ENCODE measurements at places on chromosomes 12 and 14.
A peak's percentile ranks its signal among the peaks of the same experiment; 100 is the strongest.

GRCh38 chr12:108798551-108799221 lies 58.7 kb downstream of the SSH1 start:
- no peak for DNase-seq

DNA sequence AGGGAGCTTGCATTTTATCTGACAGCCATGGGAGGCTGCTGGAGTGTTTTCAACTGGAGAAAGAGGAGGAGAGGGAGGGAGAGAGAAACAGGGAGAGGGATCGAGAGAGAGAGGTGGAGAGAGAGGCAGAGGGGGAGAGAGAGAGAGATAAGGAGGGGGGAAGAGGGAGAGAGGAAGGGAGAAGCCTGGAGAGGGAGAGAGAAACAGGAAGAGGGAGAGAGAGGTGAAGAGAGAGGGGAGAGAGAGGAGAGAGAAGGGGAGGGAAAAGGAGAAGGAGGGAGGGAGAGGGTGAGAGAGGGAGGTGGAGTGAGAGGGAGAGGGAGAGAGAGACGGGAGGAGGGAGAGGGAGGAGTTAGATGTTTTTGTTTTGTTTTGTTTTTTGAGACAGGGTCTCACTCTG lies 45.6 kb downstream of the DNAH10 start:
- no peak for DNase-seq

GRCh38 chr12:10672231-10672868 lies 1.5 kb downstream of the STYK1 start:
- no peak for DNase-seq

- DNase-seq: no peak
These were observed 46.6 kb downstream of the ATF7 start for GRCh38 chr12:53579545-53579955.

DNA sequence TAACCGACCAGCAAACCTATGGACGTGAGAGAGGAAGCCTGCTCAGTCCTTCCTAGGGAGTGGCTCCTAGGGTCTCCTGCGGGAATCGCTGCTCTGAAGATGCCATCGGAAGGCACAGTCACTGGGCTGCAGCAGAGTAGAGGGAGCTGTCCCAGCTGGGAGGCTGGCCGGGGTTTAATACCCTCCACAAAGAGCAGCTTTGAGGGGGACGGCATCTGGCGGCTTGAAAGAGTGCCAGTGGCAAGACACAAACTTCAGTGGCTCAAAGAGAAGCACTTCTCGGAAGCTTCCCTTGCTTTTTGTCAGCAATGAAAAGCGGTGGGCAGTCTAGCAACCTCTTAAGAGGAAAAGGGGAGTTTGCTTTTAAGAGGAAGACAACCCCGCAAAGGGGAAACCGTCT lies 114.6 kb downstream of the TMEM132C start:
- DNase-seq: peak; percentile 56

- DNase-seq: no peak
These were observed 3.1 kb downstream of the FUT8 start for GRCh38 chr14:65415613-65416012.

GRCh38 chr12:107379852-107380567 lies 286.7 kb upstream of the CRY1 start:
- DNase-seq: no peak

DNA sequence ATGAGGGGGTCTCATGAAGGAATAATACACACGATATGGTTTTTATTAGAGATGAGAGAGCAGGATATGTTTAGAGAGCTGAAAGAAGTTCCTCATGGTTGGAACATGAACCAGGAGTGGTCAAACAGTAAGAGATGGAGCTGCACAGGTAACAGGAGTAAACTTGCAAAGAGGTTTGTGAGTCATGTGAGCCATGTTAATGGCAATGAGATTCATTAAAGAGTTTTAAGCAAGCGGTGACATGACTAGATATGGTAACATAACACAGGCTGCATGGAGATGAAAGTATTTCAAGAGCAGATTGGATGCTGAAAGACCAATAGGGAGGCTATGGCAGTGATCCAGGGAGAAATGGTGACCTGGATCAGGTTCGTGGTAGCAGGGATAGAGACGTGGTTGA lies 62.6 kb upstream of the SSTR1 start:
- DNase-seq: no peak

- no peak for DNase-seq
These were observed 41.2 kb upstream of the TMED10 start for GRCh38 chr14:75217508-75218206.

GRCh38 chr14:56844406-56845002 lies 34.2 kb upstream of the OTX2 start:
- peak; percentile 49 for DNase-seq

DNA sequence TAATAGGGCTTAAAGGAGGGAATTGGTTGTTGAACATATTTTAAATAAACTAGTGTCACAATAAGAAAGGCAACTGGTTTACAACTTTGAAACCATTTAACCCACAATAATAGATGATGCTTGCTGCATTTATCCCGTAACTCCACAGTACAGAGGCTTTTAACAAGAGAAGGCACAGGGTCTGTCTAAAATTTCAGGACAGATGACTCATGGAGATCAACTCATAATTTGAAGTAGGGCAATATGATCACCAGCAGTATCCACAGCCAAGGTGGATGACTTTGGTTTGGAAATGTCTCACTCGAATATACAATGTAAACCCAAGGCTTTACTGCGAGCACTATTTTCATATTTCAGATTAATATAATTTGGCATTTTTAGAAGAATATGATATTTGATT lies 340.2 kb downstream of the LRIG3 start:
- DNase-seq: no peak

- DNase-seq: no peak
These were observed 1.2 kb upstream of the WDR20 start for GRCh38 chr14:102138535-102138934.

- DNase-seq: peak; percentile 74
These were observed 17.2 kb downstream of the REM2 start for GRCh38 chr14:22900081-22900799.

- DNase-seq: no peak
These were observed 208.1 kb upstream of the NEDD1 start for GRCh38 chr12:96698965-96699364.

- no peak for DNase-seq
These were observed 50.2 kb downstream of the KCNK13 start for GRCh38 chr14:90111895-90112534.

DNA sequence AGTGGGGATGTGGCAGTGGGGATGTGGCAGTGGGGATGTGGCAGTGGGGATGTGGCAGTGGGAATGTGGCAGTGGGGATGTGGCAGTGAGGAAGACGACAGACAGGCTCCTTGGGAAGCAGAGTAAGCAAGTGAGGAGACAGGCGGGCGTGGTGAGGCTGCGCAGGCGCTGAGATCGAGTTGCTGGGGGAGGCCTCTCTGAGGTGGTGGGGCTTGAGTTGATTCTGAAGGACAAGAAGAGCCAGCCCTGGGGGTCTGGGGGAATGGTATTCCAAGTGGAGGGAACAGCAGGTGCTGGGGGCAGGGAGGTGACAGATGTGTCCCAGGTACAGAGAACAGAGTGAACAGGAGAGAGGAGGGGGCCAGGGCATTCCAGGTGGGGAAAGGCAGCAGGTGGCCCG lies 33.8 kb upstream of the TSPAN9 start:
- no peak for DNase-seq

- DNase-seq: no peak
These were observed 95.0 kb upstream of the MON2 start for GRCh38 chr12:62371661-62372060.

- DNase-seq: no peak
These were observed 47.4 kb upstream of the DICER1 start for GRCh38 chr14:95204705-95205104.

- no peak for DNase-seq
These were observed 496.8 kb downstream of the EGLN3 start for GRCh38 chr14:33454022-33454595.

GRCh38 chr12:93176165-93176564 lies 201.6 kb upstream of the NUDT4 start:
- no peak for DNase-seq

- DNase-seq: no peak
These were observed 5.4 kb upstream of the LPAR5 start for GRCh38 chr12:6641131-6641530.

- peak; percentile 4 for DNase-seq
These were observed 1202.3 kb downstream of the GALC start for GRCh38 chr14:86790408-86791364.

- no peak for DNase-seq
These were observed 981 bp downstream of the FLVCR2 start for GRCh38 chr14:75579338-75579864.

DNA sequence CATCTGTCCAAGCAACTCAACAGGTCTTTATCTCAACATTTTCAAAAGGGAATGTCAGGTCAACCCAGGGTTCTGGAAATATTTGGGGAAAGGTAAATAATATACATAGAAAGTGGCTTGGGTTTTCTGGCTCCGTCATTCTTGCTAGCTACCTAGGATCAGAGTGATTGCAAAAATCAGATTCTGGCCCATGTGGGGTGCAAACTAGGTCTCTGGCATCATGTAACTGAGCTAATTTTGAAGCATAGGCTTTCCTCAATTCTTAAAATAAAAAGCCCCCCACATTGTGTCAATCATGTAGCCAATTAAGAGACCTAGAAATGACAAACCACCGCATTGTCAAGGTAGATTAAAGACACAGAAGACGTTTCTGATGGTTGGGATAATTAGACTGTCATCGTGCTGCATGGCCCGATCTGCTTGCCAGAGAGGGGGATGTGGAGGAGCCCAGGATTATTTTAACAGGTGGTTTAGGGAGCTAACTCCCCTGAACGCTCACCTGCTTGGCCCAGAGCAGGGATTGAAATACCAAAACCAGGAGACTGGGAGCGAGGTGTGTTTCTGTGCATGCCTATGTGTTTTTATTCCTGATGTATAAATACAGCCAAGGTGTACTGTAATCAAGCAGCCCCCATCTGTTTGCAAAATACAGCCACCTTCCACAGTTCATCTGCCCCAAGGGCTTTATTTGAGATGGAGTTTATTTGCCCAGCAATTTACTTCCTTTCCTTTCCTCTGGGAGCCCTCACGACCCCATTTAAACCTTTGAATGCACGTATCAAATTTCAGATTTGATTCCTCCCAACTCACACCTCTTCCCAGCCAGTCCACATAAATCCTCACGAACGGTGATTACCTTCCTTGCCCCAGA lies 189.5 kb downstream of the TTC8 start:
- no peak for DNase-seq

DNA sequence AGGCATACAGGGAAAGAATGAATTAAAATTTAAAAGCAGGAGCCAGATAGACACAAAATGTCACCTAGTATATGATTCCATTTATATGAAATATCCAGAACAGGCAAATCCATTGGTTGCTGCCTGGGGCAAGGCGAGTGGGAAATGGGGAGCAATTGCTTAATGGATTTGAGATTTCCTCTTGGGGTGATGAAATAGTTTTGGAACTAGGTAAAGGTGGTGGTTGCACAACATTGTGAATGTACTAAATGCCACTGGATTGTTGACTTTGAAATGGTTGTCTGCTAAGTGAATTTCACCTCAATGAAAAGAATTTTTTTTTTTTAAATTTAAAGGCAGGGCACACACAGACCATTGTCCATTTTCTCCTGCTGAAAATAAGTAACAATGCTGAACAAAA lies 61.9 kb downstream of the ABCC9 start:
- no peak for DNase-seq

- DNase-seq: no peak
These were observed 54.0 kb downstream of the SLC38A1 start for GRCh38 chr12:46214668-46215436.

DNA sequence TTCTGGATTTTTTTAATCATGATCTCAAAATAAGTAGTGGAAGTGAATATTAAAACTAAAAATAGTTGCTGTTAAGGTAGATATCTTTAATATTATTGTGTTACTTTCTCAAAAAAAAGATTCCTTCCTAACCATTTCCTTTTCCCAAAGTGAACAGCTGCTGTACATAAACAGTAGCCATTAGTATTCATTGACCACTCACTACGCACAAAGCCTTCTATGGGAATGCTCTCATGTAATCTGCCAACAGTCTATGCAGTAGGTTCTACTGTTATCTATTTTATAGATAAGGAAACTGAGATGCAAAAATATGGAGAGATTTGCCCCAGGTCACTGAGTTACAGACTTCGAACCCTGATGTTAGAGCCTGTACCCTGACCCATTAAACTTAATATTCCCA lies 32.1 kb downstream of the ZFP36L1 start:
- no peak for DNase-seq

- no peak for DNase-seq
These were observed 41.4 kb upstream of the EPS8 start for GRCh38 chr12:15830538-15830937.

DNA sequence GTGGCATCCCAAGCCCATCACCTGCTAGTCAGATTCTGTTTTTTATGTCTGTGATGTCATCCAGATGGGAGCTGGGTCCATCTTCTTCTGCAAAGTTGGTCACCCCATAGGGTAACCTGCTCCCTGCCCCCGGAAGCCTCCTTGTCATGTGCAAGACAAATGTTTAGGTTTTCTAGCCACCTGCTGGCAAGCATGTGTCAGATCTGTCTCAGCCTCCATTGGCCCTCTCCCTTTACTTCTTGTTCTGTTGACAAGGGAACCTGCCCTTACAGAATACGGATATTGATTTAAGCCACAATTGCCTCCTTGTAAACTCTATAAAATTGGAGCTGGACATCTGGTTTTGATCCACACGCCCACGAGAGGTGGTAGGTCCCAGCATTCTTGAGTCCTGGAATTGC lies 7.5 kb downstream of the NTF3 start:
- DNase-seq: no peak

GRCh38 chr14:91898372-91898771 lies 31.0 kb upstream of the TC2N start:
- DNase-seq: no peak

DNA sequence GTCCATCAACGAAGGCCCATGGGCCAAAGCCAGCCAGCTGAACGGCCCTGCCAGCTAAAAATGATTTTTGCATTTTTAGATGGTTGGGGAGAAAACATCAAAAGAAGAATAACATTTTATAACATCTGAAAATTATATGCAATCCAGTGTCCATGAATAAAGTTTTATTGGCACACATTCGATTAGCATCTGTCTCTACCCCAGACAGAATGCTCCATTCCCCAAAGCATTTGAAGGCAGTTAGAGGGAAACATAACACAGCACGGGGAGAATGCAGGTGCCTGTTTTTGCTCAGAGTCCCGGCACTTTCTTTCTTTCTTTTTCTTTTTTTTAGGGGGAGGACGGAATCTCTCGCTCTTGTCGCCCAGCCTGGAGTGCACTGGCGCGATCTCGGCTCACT lies 110.7 kb downstream of the ZNF664 start:
- no peak for DNase-seq

- DNase-seq: peak; percentile 19
These were observed 413.8 kb upstream of the TMTC1 start for GRCh38 chr12:30197392-30198057.

GRCh38 chr12:96237465-96238077 lies 43.4 kb downstream of the ELK3 start:
- DNase-seq: no peak

- no peak for DNase-seq
These were observed 1.4 kb downstream of the LRP10 start for GRCh38 chr14:22872833-22873520.

- no peak for DNase-seq
These were observed 449.6 kb upstream of the CCDC196 start for GRCh38 chr14:66036547-66036946.

- DNase-seq: no peak
These were observed 111.4 kb downstream of the ZFP36L1 start for GRCh38 chr14:68681256-68682011.

Data from ELF-1 (cell line).